ENCODE measurements at places on chromosomes 7 and 10.

DNA sequence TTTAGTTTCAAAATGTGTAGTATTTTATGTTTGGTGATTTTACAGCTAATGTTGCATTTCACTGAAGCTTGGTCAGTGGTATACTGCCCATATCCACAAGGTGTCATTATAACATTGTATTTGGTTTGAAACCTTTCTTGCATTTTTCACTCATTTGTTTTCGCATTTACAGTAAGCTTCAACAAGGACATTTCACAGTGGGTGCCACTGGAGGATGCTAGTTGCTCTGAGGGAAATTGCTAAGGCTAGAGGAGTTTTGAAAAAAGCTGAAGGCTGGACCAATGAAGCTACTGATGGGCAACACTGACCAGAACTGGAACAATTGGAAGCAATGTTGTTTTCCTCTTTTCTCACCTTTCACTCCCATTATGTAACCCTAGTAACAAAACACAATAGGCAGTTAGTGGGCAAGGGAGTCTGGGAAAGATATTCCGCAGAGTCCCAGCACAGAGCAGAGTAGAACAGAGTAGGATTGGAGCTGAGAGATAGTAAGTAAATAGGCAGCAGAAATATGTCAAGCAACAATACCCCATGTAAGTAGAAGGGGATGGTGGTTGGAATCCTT, 23.6 kb upstream of the SRI start:
- DNase-seq = peak; percentile 62

DNA sequence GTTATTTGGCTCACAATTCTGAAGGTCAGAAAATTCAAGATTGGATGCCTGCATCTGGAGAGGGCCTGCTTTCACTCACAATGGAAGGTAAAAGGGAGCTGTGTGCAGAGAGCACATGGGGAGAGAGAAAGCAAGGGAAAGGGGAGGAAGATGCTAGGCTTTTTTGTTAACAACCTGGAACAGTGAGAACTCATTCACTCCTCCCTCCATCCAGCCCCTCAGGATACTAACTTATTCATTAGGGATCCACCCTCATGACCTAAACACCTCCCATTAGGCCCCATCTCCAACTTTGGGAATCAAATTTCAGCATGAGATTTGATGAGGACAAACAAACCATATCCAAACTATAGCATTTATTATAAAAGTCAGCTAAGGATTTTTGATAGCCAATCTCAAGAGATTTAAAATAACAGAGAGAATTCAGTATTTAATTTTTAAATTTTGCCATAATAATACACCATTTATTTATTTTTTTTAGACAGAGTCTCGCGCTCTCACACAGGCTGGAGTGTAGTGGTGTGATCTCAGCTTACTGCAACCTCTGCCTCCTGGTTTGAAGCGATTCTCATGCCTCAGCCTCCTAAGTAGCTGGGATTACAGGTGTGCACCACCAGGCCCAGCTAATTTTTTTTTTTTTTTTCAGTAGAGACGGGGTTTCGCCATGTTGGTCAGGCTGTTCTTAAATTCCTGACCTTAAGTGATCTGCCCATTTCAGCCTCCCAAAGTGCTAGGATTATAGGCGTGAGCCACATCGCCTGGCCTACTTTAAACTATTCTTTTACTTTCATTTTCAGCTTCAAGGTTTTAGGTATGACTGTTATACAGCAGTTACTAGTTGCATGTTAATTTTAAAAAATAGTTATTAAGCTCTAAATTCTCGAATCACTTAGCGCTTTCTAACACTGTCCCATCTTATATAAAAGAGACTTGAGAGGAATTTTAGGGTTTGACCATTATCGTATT, 20.3 kb upstream of the ETV1 start:
- DNase-seq = no peak

- DNase-seq = no peak
Observed at GRCh38 chr7:28958235-28958979, at the start of gene TRIL. Gene TRIL (minus strand): TSS chr7:28958330. CDS start chr7:28958046, 284 bp downstream.

DNA sequence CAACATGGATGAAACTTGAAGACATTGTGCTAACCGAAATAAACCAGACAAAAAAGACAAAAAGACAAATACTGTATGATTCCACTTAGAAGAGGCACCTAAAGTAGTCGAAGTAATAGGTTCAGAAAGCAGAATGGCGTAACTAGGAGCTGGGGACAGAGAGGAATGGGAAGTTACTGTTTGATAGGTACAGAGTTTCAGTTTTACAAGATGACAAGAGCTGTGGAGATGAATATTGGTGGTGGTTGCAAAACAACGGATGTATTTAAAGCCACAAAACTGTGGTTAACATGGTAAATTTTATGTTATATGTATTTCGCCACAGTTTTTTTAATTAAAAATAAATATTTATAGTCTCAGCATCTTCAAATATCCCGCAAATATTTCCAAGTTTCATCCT, 64.1 kb upstream of the DIP2C start:
- DNase-seq = peak; percentile 18

DNA sequence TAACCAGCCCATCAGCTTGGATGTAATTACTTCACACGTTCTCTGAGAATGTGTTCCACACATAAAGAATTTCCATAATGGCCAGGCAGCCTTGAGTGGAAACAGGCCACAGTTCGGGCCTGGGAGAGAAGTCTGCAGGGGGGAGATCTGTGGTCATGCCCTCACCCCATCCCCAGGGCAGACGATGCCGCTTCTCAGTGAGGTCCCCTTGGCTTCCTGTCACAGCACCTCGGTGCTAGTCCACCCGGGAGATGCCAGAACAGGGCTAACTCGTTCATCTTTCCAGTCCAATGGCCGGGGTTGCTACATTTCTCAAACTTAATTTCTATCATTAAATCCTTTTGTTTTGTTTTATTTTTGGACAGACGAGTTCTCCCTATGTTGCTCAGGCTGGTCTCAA, 624.1 kb downstream of the PTPRN2 start:
- DNase-seq = no peak

DNA sequence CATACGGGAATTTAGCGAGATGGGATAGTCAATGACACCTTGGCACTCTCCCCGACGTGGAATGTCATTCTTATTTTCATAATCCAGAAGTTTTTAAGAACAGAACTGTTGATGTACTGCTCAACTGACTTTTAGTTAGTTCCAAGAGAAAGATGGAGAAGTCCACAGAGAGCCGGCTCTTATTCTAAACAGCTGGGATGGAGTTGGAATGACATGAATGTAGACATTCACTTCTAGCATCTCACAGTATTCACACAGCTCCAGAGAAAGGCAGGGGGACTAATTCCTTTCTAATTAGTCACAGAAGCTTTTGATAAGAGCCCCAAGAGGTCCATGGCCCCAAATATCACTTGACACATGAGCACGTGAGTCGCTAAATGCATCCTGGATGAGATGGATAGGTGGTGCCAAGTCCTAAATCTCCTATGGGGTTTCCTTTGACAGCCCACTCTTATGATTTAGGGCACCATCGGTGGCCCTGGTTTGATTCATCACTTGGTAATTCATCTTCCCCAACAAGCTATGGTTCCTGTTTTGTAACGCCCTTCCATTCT, 420.3 kb upstream of the AUTS2 start:
- DNase-seq = no peak

- no peak for DNase-seq
Observed at GRCh38 chr10:10421071-10421470, 596.6 kb upstream of the CELF2 start.

- peak; percentile 76 for DNase-seq
Observed at GRCh38 chr10:63866075-63866746, 345.0 kb downstream of the REEP3 start.

- peak; percentile 81 for DNase-seq
Observed at GRCh38 chr7:101173752-101174244, 6.3 kb downstream of the NAT16 start.

- DNase-seq = peak; percentile 64
Observed at GRCh38 chr7:37216156-37216852, 232.4 kb downstream of the ELMO1 start.

DNA sequence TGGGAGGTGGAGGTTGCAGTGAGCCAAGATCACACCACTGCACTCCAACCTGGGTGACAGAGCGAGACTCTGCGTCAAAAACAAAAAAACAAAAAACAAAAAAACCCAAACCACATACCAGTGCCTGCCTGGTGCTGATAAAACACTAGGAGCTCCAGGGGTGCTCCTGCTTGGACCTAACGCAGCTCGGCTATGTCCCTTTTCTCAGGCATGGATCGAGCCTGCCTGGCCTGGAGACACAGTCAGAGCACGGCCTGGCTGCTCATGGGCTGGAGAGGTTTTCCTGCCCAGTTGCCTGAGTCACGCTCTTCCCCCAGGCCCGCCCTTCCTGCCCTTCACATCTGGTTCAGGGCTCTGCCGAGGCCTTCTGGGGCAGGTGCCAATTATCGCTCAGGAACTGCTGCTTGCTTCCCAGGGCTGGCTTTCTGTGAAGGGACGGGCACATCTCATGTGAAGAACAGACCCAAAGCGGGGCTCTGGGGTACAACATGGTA, 12.6 kb upstream of the NPFFR1 start:
- DNase-seq = peak; percentile 24

DNA sequence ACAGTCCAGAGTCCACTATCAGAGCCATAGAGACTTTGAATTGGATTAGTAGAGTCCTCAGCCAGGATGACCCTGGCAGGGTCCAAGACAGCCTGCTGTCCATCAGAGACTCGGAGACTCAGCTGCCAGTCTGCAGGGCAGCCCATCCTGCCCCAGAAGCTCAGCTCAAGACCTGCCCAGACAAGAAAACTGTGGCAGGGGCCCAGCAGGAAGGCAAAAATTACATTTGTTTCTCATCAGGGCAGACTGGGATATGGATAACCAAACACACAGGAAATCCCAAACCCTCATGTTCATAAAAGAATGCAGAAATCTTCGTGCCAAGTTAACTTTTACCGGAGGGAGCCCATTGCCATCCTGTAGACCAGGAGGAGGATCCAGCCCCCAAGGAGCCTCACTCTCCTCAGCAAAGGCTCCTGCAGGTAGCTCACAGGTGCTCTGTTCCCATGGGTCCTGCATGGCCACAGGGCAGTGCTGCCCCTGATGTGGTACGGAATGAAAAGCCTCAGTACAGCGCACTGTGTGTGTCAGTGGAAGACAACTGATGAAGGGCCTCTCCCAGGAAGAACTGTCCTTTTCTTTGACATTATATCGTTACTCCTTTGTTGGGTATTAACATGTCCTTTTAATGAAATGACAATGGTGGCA, 222.2 kb downstream of the KCNMA1 start:
- no peak for DNase-seq

- DNase-seq = no peak
Observed at GRCh38 chr10:93300288-93300917, 181.7 kb downstream of the MYOF start.

- no peak for DNase-seq
Observed at GRCh38 chr10:8073691-8074416, 19.4 kb downstream of the GATA3 start.

GRCh38 chr7:81626008-81626407, 143.8 kb downstream of the HGF start:
- no peak for DNase-seq

- DNase-seq = no peak
Observed at GRCh38 chr10:22854935-22855421, 72.9 kb upstream of the ARMC3 start.

DNA sequence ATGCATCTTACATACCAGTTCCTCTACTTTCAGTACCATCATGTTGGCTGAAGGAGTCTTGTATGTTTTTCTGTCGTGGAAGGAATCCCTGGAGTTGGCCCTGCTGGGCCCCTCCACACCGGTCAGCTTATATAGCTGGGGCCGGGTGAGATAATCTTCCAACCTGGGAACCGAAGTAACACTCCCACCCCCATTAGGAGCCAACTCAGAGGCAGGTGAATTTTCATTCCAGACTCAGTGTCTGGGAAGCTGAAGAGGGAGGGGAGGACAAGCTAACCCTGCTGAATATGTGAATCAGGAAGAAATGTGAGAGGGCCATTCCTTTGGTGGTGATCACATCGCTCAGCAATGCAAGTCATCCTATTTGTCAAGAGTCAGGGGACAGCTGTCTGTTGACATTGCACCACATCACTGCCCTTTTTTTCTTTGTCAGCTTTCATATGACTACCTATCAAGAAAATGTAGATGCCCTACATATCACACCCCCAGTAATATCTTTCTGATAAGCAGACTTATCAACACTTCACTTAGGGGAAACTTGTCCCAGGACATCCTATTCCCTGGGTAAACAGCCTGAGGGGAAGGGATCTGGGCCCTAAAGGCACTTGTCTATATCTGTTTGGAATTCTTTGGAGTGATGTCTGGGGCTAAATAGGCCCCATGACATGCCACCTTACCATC, at the start of gene ANKRD1:
Gene ANKRD1, minus strand, starts transcription at position 102 of the 681 bp plus-strand sequence. Its CDS starts 60 bp downstream, at position 42.
- DNase-seq = no peak

GRCh38 chr7:129405527-129405926, 28.7 kb upstream of the STRIP2 start:
- DNase-seq = no peak

DNA sequence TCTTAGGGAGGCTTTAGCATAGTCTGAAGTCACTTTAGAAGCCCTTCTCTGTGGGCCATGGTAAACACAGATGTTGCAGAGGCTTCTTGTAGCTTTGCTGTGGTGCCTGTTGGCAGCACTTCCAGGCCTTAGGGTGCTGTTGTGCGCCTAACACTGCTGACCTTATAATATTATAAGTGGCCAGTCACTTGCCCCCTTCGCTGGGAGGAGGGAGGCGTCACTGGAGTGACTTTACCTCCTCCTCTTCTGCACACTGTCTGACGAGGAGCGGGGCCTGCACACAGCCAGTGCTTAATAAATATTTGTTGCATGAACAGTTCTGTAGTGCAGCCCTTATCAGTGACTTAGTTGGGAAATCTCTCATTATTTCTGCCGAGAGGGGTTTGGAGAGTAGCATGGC, 63.3 kb downstream of the WDR37 start:
- DNase-seq = no peak

DNA sequence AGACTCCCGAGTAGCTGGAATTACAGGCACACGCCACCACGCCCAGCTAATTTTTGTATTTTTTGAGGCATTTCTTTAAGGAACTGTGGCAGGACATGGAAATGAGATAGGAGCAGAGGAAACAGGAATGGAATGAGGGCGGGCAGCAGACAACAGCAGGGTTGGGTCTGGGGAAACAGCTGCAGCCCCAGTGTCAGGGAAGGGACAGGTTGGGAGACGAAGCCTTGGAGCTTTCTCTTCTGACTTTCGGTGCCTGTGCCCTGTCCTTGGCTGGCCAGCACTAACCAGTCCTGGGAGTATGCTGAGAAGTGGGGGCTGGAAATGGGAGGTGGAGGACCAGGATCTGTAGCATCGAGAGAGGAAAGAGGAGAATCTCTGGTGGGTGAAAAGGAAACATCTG, 47.4 kb downstream of the ATOH7 start:
- no peak for DNase-seq

DNA sequence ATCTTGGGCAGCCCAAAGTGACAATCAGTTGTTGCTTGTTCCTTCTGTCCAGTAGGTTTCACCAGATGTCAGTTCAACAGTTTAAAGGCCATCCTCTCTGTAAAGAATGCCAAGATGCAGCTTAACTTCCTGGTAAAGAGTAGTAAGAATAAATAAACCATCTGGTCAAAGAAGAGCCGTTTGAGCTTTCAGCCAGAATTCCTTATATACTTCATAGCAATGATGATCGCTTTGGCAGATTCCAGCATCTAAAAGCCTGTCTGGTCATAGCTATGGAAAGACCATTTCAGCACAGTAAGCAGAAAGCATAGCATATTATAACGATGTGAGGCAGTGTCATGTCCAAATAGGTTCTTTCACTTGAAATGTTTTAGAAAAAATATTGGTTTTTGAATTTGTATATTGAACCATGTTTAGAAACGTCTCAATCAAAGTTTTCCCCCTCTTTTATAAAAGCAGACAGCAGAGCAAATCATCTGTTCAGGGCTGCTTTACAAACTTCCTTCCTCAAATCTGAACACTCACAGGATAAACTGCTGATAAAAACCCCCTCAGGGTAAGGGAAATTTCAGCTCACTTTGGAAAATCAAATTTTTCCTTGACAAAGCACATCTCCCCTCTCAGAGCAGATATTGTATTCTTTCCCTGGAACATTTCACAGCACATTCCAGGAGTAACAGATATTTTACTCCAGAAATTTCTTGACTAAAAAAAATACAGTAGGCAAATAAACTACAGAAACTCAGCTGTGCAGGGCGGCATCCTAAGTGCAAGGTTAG, 184.1 kb downstream of the NOC3L start:
- DNase-seq = no peak
